ENCODE measurements at places on chromosomes 16 and 17.

GRCh38 chr16:84324434-84325262 is 30.0 kb downstream of the WFDC1 start:
- DNase-seq: no peak

DNA sequence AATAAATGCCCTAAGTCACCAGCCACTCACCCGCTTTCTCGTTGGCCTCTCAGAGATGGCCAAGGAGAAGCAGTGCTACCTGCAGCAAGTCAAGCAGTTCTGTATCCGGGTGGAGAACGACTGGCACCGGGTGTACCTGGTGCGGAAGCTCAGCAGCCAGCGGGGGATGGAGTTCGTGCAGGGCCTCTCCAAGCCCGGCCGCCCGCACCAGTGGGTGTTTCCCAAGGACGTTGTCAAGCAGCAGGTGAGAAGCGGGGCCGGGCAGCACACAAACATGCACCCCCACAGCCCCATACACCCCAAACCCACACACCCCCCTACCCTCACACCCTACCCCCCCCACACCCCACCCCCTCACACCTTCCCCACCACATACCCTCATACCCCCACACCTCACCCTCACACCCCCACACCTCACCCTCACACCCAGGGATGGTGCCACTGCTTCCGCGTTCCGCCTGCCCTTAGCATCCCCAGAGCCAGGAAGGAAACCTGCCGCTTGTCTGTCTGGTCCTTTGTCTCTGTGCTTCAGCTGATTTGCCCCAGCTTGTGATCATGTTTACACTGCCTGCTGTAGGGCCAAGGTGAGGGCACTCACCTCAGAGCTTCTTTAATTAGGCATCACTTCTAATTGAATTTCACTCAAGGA is 41.9 kb upstream of the ENDOV start:
- no peak for DNase-seq

- peak; percentile 79 for DNase-seq
These were observed 27.8 kb downstream of the BAHCC1 start for GRCh38 chr17:81422776-81423697.

DNA sequence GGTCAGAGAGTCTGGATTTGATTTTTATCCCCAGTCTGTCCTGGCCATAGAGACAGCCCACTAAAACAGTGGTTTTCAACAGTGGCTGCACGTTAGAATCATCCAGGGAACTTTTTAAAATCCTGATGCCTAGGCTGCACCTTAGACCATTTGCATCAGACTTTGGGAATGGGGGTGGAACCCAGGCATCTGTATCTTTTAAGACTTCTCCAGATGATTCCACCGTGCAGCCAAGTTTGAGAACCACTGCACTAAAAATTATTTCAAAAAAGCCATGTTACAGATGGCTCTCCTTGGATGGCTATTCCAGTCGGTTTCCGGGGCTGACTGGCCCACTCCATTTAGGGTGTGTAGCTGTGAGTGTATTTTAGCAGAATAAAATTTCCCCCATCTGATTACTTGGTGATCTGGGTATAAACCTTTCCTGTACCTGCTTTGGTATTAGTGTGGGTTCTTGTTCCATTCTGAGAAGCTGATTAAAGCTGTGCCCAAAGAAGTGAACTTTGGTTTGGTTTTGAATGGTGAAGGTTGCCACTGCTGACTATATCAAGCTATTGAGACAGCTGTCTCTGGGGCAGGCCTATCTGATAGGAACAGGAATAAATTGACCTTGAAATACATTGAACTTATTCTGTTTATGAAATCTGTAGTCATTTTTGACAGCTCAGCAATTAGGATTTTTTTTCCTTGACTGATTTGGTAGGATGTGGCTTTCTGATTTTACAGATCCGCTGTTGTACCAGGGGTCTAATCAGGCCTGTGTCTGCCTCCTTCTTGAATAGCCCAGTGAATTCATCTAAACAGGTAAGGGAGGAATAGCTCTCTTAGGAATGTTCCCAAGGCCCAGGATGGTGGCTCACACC is 1.3 kb downstream of the ATP5MC1 start:
- DNase-seq: no peak

DNA sequence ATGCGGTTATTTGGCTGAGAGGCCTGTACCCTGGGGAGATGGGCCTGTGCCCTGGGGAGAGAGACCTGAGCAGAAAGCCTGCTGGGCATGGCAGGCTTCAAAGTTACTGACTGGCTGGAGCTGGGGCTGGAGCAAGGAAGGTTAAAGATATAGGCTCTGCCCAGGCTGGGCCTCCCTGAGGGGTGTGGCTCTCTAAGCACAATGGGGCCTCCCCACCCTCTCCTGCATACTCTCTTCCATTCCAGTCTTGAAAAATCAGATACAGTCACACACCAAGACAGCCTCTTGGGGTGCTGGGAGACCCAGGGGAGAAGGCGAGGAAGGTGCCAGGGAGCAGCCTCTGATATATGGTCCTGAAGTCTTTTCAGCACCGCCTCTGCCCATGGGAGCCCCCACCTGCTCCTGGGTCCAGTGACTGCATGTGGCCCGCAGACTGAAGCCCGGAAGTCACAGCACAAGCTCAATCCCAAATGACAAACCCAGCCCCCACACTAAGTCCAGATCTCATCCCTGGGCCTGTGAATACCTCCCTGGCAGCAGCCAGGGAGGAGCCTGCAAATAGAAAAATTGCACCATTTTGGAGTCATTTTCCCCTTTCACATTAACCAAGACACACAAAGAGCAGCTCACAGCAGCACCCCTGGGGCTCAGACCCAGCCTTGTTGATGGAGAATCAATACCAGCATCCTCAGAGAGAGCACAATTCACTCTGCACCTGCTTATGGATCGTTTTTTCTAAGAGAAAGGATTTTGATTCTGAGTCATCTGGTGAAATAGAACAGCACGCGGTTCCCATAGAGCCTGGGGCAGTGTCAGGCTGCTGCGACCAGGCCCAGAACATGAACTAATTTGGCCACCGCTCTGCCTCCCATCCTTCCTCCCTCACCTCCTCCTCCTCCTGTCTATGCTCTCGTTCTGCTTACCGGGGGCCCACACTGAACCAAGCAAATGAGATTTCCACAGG is 25.6 kb upstream of the CACNG1 start:
- no peak for DNase-seq

GRCh38 chr16:84143784-84144199 is 1.2 kb downstream of the HSDL1 start:
- DNase-seq: no peak

GRCh38 chr17:50123649-50124349 is 6.2 kb downstream of the SAMD14 start:
- no peak for DNase-seq

DNA sequence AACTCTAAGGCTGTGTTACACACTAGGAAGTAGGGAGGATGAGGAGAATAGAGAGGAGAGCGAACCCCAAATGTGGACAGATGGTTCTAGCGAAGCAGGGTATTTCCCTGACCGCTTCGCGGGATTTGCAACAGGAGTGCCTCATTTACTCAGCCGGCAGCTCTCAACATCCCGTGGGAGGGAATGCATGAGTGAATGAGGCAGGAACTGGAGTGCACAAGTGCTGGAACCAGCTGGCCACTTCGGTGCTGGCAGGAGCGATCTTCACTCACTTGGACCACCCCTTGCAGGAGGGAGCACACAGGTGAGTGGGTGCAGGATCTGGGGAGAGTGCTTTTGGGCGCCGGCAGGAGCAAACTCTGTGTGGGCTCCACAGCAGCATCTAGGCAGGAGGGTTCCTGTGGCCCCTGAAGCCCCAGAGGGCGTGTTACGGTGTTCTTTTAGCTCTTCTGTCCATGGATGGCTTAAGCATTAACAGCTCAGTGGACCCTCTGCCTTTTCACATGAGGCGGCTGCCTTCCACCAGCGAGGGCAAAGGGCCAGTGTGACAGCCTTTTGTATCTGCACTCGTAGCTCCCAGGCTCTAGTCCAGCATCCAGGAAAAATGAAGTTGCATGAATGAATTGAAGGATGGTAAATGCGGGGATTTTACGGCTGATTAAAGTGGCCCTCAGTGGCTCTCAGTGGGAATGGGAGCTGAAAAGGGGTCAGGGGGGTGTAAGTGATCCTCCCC is 17.4 kb upstream of the ZNHIT3 start:
- no peak for DNase-seq

DNA sequence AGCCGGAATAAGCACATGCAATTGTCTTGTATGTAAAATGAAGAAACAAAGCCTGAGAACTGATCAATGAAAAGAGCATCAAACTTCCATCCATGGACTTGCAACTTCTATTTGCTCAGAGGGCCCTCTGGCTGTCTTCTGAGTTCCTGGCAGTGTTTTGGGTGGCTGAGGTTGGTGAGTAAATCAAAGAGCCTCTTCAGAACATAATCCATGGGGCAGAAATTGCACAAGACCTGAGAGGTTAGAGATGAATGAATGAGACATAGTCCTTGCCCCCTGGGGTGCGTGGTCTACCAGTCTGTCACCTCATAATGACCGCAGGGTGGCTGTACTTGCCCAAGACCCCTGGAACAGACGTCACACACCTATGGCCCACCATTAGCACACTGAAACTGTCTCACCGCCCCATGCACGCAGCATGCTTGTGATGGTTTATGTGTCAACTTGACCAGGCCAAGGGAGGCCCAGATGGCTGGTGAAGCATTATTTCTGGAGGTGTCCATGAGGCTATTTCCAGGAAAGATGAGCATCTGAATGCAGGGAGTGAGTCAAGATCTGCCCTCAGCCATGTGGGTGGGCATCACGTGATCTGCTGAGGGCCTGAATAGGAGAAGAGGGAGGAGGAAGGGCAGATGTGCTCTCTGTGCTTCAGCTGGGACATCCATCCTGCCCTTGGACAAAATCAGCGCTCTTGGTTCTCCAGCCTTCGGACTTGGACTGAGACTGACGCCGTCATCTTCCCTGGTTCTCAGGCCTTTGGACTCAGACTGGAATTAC is 8.3 kb downstream of the PIK3R6 start:
- DNase-seq: no peak

- no peak for DNase-seq
These were observed 129.9 kb upstream of the RBL2 start for GRCh38 chr16:53304334-53304733.

DNA sequence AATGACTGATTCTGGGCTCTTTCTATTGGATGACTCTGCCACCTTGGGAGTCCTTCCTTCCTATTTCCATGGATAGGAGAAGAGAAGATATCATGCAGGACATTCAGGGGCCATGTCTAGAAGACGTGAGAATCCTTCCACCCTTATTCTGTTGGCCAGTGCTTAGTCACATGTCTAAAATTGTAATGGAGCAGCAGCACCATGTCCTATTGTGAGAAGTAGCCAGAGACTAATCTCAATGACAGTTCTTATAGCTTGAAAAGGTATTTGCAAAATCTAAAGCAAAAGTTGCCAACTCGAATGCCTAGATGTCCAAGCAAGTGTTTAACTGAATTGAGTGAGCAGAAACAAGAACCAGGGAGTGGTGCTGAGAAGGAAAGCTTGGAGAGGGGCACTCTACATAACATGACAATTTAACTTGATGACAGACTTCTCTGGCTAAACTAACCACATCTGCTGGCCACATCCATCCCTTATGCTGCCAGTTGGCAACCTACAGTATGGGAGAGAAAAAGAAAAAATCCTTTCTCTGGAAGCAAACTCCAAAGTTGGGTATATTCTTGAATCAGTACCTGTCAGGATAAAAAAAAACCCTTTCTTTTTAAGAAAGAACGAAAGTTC is 225.7 kb downstream of the CDH13 start:
- DNase-seq: peak; percentile 56

DNA sequence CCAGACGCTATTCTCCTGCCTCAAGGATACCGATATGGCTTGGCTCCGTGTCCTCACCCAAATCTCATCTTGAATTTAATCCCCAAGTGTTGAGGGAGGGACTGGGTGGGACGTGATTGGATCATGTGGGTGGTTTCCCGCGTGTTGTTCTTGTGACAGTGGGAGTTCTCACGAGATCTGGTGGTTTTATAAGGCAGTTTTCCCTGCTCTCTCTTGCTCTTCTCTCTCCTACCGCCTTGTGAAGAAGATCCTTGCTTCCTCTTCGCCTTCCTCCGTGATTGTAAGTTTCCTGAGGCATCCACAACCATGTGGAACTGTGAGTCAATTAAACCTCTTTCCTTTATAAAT is 43.9 kb upstream of the ZCCHC14 start:
- no peak for DNase-seq

GRCh38 chr16:6341981-6342380 is 990.7 kb upstream of the RBFOX1 start:
- DNase-seq: no peak

DNA sequence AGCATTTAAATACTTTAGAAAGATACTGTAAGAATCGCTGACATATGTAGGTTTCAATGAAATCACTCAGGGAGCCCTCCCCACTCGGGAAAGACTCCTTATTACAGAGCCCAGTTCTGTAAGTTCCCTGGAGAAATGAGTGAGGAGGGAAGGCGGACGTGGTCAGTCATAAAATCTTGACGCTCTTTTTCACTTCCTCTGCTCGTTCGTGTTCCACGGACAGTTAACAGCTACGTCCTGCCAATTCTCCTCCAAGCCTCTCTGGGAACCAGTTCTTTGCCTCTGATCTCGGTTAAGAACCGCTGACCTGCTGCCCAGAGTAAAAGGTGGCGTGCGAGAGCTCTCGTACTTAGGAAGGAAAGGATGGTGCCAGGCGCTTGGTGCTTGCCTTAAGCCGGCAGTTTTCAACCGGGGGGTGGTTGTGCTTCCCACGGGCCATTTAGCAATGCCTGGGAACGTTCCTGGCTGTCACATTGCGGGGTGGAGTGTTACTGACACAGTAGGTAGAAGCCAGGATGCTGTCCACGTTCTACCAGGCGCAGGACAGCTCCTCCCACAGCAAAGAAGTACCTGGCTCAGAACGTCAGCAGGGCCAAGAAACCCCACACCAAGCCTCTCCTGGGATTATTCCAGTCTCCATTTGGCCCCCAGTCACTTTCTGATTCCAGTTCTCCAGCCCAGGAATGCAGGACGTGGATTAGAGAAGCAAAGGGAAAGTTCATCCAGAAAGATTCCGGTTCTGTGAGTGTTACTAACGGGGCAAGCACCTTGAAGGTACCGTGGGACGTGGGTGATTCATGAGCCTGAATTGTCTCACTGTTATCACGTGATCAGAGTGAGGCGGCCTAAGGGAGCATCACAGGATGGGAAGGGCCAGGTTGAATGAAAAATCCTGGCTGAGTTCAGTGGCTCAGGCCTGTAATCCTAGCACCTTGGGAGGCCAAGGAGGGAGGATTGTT is 87.7 kb downstream of the MRM3 start:
- peak; percentile 52 for DNase-seq
